Activated CD4-positive, alpha-beta T cell treated with anti-CD3 and anti-CD28 coated beads, Interleukin-2, Interleukin-4, amounts not matched to agents 100 ng/mL and 50 ng/mL, durations not matched to agents 16 hours and 8 hours (primary cell): ENCODE measurements at places on chromosomes 16 and 17.

- DNase-seq, result no peak
Observed at GRCh38 chr16:14344292-14344691, 273.2 kb downstream of the MRTFB start.

- no peak for DNase-seq
Observed at GRCh38 chr16:6728381-6728780, 604.3 kb upstream of the RBFOX1 start.

DNA sequence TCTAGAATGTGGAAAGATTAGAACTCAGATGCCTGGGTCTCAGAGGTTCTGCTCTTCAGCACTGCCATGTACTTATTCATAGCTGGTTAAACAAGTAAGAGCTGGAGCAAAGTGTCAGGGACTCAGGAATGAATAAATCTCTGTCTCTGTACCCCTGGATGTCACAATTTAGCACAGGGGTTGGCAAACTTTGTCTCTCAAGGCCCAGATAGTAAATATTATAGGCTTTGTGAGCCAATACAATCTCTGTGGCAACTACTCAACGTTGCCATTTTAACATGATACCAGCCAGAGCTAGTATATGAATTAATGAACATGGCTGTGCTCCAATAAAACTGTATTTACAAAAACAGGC, 220.3 kb upstream of the MON1B start:
- no peak for DNase-seq

DNA sequence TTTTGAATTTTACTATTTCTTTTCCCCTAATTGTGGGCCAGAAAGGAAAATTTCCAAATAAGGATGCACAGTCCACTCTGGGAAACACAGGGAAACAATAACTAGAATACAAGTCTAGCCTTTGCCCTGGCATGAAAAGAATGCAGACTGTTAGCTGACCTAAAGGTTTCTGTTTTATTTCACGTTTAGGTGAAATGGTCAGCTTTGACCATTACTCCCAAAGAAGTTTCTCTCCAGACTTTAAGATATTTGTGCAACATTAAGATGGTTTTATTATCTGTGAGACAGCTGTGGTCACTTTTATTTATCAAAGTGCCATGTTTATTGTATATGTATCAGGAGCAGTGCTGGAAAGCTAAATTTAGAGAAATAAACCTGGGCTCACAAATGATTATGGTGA, 163.9 kb downstream of the SPECC1 start:
- no peak for DNase-seq

DNA sequence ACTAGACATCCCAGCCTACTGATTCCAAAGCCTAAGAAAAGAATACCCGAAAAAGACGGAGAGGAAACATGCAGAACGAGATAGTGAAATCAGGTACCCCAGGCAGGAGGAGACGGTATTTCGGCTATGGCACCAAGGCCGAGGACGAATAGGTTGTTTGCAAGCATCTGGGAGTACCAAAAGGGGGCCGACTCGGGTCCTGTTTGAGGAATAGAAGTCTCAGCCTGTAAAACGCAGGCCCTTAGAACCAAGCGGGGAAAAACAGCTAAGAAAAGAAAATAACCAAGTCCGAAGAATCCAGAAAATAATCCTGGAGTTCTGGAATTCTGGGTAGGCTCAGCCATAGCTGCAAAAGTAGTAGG, 537 bp downstream of the SLC35B1 start:
- no peak for DNase-seq

- no peak for DNase-seq
Observed at GRCh38 chr17:21143695-21144094, 16.9 kb downstream of the DHRS7B start.

GRCh38 chr16:54957403-54958166, 26.9 kb downstream of the IRX5 start:
- DNase-seq, result peak; percentile 49

DNA sequence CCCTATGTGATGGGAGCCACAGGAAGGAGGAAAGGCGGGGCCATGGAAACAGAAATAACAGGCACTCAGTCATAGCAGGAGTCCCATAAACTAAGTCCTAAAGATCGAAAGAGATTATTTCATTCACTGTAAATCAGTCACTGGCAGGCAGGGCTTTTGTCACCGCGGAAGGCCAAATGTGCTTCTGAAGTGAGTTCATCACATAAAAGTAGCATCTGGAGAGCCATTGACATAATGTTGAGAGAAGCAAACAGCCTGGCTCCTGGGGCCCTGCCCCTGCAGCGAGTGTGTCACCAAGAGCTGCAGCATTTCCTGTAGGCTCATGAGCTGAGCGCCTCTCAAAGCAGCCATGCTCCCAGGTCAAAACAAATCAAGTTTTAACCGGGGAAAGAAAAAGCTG, 476.2 kb downstream of the HAPSTR1 start:
- no peak for DNase-seq

GRCh38 chr16:57045694-57046381, 46.5 kb upstream of the CPNE2 start:
- DNase-seq, result no peak

DNA sequence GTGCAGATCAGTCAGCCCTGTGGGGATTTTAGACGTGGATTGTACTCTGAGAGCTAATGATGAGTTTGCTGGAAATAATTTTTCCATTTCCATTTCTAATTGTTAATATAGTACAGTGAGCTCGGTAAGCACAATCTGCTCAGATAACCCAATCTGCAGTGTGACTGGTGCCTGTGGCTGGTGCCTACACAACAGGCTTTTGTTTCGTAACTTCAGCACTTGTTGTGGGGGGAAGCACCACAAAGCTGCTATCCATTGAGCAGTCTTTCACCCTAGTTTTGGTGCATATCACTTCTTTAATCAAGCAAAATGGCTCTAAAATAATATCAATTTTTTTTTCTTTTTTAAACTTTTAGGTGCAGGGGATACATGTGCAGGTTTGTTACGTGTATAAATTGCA, 534.9 kb upstream of the HSBP1 start:
- DNase-seq, result no peak

- no peak for DNase-seq
Observed at GRCh38 chr16:8990445-8990844, 26.7 kb upstream of the USP7 start.
